ENCODE measurements at places on chromosomes 6 and 20.
A peak's percentile ranks its signal among the peaks of the same experiment; 100 is the strongest.

GRCh38 chr20:15578113-15578512 lies 995.1 kb downstream of the KIF16B start:
- no peak for DNase-seq

DNA sequence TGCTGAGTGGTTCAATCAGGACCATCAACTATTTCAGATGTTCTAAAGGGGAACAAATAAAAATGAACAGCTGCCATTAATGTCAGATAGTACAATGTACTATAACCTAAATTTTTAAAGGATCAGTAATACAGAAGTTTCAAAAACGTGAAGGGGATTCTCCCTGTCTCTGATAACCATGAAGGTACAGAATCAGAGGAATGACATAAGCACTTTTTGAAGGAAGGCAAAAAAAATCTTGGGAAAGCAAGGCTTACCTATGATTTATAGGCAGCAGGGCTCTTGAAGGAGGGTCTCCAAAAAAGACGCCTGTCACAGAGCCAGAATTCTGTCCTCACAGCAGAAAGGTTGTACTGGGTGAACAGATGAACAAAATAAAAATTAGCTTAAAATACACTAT lies 20.1 kb downstream of the DEK start:
- DNase-seq = no peak

DNA sequence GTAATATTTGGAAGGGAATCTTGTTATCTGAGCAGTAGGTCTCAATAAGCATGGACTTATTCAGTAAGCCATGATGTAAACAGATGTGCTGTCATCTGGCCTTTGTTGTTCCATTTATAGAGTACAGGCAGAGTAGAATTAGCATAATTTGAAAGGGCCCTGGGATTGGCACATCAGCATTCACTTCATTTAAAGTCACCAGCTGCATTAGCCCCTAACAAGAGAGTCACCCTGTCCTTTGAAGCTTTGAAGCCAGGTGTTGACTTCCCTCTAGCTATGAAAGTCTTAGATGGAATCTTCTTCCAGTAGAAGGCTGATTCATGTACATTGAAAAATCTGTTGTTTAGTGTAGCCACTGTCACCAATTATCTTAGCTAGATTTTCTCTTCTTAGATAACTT lies 95.9 kb downstream of the ANKRD6 start:
- DNase-seq = no peak

DNA sequence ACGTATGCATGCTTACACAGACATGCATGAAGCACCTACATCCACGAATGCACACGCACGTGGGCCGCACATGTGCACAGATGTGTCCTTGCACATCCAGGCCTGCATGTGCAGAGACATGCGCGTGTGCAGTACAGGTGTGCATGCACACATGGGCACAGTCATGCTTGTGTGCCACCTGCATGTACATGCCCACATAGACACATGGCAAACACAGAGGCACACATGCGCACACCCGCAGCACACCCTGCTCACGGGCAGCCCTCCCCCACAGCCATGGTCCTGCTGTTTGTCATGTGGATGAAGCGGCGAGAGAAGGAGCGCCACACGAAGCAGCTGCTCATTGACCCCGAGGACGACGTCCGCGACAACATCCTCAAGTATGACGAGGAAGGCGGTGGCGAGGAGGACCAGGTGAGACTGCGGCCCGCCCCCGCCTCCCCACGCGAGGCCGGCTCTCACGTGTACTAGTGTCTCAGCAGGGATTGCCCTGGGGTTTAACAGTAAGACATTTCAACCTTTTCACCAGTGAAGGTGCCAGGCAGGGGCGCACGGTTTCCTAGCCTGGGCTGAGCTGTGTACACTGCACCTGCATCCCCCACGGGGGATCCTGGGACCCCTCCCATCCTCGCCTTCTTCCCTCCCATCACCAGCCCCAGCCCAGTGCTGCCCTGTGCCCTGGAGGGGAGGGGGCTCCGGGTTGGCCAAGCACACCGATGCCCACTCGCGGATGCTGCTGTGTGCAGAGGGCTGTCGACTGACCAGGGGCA lies 132.8 kb downstream of the TAF4 start:
- no peak for DNase-seq

DNA sequence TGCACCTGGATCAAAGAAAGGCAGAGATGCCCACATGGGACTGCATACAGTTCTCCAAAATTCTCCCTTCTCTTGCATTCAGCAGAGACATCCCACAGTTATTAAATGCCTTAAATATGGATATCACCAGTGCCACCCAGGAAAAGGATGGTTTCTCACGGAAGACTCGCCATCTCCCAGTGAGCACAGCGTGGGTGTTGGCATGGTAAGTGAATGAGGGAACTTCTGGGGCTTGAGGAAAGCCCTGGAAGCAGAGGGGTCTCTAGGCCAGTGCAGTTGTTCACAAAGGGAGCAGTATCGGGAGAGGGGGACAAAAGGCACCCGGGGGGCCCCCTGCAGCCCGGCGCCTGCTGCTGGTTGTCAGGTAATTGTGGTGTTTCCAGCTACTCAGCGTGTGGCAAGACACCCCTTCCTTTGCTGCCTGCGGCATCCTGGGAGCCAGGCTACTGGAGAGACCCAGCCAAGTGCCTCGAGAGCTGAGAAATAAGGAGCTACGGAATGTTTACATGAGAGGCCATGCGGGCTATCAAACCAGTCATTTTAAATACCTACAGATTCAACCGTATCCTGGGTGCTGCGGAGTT lies 125.4 kb downstream of the PXDC1 start:
- DNase-seq = no peak

DNA sequence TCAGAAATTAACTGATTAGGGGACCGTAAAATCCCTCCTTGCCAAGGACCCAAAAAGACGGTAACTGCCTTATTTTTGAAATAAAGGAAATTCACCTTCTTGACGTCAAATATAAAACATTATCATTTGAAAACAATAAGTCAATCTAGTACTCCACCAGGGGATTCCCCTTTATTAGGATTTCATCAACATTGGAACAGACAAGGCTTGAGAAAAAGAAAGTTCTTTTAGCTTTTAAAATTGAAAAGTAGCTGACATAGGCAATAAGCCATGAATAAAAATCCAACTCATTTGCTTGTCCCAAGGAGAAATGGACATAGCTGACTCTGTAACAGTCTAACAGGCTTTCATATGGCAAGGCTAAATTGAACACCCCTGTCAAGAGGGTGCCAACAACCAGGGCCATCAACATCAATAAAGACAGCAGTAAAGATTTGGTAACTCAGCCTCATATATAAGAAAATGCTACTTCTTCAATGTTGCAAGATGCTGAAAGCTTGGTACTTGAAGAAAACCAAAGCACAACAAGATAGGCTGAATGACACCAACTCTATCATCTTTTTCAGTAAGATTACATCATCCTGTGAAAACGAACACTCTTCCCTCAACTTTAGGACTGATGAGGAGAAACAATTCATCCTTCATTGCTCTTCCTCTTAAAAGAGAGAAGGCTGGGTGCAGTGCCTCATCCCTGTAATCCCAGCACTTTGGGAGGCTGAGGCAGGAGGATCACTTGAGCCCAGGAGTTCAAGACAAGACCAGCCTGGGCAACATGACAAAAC lies 121.0 kb upstream of the PRDM1 start:
- no peak for DNase-seq

DNA sequence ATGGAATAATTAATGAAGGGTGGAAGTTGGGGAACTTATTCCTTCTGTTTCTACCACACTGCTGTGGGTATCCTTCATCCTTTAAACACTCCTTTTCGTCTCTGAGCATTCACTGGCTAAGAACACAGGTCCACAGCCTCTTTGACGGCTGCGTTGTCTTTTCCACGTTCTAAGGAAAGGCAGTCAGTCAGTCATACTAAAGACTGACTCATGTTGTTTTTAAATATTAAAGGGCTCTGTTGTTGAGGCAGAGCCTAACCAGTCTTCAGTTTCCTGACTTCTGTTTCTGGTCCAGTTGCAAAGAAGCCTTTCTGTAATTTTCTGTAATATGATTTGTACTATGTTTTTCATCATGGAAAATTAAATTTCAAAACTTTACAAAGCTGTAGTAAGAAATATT lies 48.0 kb downstream of the UST start:
- DNase-seq = no peak

DNA sequence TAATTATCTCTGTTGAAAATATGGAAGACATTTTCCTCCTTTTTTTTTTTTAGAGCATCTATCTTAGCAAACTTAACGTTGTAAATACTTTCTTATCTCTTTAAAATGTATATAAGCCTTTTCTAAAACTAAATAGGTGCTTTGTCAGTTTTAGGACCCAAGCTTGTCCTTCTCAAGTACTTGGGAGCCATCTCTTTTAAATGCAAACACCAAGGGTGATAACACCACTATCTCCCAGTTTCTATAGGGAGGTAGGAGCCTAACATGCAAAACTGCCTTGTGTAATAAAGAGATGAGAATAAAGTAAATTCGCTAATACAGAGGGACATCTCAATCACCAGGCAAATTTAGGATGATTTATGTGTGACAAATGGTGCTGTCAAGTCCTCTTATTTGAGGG lies 157.0 kb upstream of the FAM83B start:
- DNase-seq = no peak

DNA sequence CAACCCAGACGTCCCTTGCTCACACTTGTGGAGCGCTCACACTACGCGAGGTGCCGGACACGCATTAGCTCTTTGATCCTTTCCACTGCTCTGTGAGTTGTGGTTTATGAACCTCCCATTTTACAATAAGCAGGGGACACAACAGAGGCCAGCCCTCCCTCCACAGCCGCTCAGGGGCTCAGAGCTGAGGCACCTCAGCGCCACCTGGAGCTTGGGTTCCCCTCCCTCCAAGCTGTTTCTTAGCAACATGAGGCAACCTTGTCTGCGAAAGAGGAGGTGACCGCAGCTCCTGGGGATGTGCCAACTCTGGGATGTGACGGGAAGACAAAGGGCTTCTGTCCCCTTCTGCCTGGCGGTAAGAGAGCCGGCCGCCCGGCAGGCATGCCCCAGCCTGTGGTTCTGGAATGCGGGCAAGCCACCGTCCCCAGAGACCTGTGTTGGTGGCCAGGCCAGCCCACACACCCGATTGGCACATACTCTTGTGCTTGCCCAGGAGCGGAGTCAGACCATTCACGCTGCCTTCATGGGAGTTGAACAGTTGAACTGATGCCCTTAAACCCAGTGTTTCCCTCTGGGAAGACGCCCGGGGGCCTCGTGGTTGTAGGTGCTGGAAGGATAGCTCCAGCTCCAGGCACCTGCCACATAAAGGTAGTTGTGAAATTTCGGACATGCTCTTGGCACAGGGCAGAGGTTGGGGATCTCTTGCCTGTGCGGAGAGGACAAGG lies 44.5 kb downstream of the RBM38 start:
- DNase-seq = peak; percentile 97

- DNase-seq = peak; percentile 25
Observed at GRCh38 chr6:107667790-107668189, 156.3 kb downstream of the SCML4 start.

GRCh38 chr20:50353289-50353961 lies 156.8 kb upstream of the PTPN1 start:
- DNase-seq = no peak

DNA sequence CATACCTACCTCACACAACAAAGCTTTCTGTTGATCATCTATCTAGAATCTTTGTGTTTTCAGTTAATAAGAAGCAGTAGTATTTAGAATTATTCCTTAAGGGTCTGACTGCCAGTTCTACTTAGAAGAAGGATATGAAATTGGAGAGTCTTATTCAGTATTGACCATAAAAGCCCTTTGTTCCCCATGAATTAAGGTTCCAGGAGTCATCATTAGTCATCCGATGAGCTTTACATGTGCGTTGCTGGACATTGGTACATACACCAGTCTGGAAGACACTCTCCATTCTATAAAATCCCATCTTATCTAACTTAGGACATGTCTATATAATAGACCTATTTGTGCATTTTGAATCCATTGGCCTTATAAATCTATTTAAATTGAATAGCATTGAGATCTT lies 34.4 kb upstream of the RNF217 start:
- DNase-seq = no peak

DNA sequence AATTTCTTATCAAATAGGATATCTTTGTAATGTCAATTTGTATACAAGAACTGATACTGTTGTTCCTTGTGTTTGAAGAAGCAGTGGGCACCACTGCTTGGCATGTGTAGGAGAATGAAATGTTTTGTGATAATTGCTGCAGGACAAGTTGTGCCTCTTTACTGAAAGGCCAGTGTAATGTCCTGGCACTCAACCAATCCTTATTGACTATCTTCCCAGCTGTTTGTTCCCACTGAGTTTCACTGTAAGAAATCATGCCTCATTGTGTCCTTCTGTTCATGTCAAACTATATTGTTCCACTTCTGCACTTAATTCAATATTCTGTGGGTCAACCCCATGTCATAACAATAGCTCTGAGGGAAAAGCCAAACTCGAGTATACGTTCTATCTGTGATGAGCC lies 136.1 kb upstream of the FAM83B start:
- no peak for DNase-seq

DNA sequence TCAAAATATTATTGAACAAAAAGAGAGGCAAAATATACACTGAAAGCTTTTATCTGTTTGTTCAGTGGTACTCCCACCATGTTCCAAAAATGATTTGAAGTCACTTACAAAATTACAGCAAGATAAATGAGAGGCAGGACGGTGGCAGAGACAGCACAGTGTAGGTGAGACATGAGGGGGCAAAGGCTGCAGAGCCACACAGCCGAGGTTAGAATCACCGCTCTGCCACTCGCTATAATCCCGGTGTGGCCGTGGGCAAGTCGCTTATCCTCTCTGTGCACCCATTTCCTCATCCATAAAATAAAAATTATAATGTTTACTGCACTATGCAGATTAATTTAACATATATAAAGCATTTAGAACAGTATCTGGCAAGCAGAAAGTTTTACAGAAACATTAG lies 140.1 kb upstream of the BEND6 start:
- no peak for DNase-seq

DNA sequence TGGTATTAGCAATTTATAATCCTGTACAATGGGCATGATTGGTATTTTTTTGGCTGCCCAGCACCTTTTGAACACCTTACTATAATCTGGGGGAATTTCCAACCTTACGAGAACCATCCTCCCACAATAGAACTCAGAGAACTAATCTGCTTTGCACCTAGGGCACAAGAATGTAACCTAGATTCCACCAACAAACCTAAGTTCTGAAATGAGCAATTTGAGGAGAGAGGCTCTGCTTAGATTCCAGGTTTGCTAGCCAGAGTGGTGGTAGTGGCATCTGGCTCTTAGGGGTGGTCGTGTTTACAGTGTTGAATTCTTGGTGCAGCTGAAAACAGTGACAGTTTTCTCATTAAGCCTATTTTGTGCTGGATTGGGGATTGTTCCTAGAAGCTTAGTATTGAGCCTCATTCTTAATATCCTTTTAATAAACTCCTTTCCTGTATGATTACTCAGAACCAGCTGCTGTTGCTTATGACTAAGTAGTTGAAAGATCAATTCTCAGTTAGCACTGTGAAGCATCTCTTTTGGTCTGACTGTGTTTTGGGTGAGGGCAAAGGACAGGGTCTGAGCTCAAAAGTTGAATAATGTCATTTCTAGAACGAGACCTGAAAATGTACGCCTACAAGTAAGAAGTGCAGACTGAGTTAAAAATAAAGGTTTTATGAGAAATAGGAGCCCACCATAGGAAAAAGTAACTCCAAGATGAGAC lies 385.6 kb downstream of the CDKAL1 start:
- DNase-seq = no peak
